Kidney epithelial cell (primary cell): ENCODE measurements at places on chromosomes 11 and 22.
A peak's percentile ranks its signal among the peaks of the same experiment; 100 is the strongest.

DNA sequence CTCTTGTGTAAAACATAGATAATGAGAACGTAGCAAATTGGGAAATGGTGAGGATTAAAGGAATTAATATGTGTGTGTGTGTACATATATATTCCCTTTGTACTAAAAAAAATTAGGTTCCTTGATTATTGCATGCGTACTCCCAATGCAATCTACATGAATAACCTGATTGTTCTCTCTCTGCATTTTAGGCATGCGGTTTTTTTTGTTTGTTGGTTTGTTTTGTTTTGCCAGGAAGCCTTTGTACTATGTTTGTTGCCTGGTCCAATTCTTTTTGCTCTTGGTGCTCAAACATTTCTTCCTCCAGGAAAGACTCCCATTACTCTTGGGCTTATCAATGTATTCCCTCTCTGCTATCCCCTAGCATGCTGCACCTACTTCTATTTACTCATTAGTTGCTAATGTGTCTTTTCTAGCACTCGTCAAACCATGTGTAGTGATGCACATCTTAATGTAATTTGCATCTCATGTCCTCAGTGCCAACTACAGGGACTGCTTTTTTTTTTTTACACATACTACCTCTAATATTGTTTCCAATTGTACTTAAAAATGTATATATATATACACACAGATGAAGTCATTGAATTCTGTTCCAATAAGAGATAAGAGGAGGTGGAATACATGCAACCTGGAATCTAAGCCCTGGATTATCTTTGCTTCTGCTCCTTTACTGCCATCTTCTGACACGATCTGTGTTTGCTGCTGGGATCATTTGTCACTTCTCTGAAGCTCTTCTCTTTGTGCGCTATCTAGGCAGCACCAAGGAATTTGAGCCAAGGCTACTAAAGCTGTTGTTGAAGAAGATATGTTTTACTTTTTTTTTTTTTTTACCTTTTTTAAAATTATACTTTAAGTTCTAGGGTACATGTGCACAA, 197.2 kb upstream of the ANO3 start:
- DNase-seq: no peak

DNA sequence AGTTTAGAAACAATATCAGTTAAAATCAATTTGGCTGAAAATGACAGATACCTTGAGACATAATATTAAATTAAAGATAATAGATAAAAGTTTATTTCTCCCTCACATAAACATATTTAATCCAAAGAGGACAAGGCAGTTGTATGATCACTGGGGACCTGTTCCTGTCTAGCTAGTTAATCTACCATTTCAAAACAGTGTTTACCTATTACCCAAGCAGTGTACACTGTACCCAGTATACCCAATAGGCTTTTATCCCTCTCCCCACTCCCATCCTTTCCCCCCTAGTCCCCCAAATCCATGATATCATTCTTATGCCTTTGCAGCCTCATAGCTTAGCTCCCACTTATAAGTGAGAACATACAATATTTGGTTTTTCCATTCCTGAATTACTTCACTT, 229.7 kb upstream of the LARGE1 start:
- no peak for DNase-seq

DNA sequence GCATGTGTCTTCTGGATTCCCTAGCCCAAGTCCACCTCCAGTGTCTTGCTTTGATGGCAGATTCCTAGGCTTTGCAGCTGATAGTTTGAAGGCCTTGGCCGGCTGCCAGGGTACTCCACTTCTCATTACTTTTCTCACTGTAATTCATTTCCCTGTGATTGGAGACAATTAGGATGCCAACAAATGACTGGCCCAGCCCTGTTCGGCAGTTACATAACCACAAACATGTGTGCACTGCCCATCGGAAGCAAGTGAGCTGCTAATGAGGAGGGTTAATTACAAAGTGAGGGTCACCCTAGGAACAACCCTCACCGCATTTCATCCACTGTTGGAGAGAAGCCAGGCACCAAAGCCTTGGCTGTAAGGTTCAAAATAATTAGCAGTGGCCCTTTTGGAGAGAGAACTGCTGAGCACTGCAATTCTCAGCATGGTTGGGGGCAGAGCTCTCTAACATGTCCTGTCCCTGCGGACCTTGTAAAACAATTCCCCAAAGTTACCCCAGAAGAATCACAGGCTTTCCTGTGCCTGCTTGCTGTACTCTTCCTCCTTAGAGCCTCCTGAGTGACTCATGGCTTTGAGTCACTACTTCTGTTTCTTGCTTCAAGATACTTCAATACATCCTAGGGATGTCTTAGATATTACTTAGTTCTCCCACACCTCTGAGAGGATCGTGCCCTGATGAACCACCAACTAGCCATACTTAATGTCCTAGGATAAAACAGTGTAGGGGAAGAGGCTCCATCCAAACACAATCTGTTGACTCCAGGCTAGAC, 109.7 kb upstream of the GALNT18 start:
- DNase-seq: peak; percentile 37

DNA sequence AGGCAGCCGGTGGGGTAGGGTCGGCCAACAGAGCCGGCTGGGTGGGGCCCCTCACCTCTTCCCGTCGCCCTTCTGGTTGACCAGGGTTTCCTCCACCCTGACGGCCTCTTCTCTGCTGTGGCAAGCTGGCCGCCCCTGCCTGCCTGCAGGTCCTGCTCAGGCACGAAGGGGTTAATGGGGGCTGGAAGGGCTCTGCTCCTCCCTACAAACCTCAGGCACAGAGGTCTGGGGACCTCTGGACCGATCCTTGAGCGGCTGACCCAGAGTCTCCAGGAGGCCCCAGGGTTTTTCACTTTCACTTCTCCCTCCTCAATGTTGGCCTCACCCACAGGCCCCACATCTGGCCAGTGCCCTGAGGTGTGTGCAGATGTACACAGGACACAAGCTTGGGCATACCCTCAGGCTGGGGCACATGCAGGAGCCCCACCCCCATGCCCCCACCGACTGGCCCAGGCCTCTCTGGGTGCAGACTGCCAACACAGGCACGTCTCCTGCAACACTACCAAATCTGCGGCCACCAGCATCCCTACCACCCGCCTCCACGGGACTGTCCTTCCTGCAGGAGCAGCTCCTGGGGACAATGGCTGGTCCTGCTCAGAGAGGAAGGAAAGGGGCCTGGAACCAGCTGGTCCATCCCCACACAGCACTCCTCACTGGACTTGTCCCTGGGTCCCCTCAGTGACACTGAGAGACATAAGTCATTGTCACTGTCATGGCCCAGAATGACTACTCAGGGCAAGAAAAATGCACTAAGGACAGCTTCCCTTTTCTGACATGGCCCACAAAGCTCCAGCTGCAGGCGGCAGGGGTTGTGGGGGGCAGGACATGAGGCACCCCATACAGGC, 3.2 kb upstream of the TBX1 start:
- DNase-seq: no peak

GRCh38 chr22:44045145-44045544, 21.0 kb downstream of the PARVB start:
- DNase-seq: no peak

DNA sequence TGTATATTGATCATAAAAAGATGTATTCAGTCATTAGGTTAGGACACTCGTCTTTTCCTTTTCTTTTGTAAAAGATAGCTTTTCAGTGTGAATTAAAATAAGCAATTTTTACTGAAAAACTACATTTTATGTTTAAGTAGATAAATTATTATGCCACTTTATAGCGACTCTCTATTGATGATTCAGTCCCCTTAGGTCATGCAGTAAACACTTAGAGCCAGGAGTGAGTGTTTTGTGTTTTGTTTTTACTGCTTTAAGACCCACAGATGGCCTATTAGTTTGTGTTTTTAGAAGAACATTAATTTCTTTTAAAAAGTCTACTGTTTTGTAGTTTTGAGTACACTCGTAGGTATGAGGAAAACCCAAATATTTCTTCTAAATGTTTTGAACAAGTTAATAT, 86.6 kb downstream of the YAP1 start:
- no peak for DNase-seq

DNA sequence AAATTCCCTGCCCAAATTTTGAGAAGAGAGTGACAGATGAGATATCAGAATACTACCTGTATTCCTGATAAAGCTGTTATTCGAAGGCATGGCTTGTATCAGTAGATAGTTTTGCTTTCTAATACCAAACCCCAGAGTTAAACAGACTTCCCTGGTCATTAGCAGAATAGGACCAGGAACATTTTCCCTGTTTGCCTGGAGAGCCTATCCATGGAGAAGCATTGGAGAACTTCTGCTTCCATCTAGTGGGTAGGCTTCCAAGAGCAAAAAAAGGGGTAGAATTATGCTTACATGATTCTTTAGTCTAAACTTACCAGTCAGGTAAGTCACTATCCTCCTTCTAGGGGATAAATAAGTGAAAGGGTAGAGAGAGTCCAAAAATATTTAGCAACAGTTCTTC, 14.2 kb downstream of the PDE3B start:
- DNase-seq: no peak

- DNase-seq: no peak
These were observed 334.9 kb downstream of the OPCML start for GRCh38 chr11:133197425-133197824.

DNA sequence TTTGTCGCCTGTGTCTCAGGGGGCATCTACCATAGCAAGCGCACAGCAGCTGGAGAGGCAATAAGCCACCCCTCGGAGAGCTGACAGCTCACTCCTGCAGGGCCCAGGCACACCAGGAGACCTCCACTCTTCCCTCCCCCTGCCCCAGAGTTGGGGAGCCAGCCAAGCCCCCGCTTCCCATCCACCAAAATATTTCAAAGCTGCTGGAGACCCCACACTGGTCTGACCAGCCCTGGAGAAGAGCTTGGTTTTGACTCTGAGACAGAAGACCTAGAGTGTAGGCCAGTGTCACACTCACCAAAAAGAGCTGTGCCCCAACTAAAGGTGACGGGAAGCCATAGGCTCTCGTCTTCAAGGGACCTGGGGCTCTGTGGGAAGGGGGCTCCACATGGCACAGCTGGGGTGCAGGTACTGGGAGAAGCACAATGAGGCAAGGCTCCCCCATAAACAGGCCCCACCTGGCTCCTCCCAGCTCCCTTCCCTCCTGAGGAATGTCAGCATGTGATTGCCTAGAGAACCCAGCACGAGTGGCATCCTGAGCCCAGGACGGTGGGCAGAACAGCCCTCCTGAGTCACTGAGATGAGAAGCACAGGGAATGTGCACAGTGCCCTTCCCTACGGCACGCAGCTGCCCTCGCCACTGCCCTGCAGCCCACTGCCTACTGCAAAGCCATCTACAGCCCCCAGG, 5.8 kb upstream of the GNAZ start:
- no peak for DNase-seq

DNA sequence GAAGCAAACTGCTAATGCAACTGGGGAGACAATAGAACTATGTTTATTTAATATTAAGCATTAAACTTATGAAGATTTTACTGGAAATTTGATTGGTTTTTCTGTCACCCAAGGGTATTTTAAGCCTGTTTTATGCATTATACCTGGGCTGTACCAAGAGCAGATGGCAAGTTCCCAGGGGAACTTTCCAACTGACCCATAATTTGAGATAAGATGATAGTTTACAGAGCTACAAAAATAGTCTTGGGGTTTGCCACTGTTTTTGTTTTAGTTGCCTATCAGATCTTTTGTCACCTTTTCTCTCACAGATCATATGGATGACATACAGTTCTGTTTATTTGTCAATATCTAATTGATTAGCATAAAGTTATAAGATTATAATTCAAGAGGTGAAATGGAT, 43.9 kb downstream of the PDE3B start:
- DNase-seq: no peak

DNA sequence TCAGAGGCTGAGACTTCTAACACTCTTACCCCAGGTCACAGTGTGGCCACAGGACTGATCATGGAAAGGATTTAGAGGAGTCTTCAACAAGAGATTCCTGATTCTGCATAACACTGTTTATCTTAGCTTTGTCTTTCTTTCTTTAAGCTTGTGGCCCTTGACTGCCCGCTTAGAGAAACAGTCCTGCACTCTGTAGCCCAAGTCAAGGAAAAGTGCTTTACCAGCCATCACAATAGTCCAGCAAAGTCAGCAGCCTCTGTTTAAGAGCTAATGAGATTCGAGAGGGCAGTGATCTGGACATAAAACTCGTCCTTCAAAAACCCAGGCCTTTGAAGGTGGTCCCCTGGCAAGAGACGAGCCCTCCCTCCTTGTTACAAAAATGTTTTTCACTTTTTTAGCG, 30.0 kb downstream of the PRDM10 start:
- DNase-seq: no peak

- no peak for DNase-seq
These were observed 303.5 kb downstream of the TBC1D22A start for GRCh38 chr22:47065756-47066615.

GRCh38 chr11:62133328-62134065, 9.7 kb downstream of the INCENP start:
- no peak for DNase-seq

DNA sequence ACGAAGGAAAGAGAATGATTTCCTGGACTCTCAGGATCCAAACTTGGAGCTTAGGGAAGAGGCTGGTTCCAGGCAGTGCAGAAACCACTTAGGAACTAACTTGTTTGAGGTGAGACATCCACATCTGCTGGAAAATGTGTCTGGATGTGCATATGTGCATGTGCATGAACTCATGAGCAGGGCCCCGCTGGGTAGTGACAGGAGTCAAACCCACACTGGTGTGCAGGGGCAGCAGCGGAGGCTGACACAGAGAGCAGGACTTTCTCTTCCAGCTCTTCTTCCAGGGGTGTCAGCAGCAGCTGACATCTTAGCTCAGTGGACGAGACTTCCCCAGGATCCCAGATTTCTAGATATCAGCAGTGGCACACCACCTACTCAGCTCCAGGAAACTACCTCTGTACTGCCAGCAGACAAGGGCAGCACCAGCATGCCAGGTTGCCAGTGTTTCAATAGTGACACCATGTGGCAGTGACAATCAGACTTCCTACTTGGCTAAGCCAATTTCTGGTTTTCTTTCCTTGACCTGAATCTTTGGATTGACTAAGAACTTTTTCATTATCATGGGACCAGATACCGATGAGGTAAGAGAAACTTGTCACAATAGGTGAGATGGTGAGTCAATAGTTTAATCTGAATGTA, 227.5 kb upstream of the ZC3H12C start:
- no peak for DNase-seq

- no peak for DNase-seq
These were observed 436.9 kb downstream of the GUCY1A2 start for GRCh38 chr11:106581399-106581798.

DNA sequence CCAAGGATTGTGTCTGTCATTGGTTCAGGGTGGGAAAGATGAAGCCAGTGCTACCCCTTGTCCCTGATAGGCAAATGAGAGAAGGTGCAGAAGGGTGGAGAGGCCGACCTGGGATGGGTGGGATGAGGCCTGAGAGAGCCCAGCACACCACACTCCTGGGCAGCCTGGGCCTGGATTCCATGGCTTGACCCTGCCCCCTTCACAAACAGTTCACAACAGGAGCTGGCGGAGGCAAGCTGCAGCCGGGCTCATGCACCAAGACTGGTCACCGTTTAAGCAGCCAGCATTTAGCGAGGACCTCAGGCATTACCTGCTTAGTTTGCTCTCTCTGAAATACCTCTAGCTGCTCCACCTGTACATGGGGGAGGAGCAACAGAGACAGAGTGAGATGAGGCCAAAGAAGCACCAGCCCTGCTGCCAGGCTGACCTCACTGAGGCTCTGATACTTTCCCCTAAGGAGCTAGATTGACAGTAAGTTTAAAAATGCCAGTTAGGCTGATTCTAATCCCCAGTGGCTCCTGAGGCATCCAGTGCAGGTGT, 13.5 kb downstream of the IL18BP start:
- no peak for DNase-seq

GRCh38 chr11:25218036-25218435, 721.2 kb downstream of the LUZP2 start:
- no peak for DNase-seq

- no peak for DNase-seq
These were observed 20.7 kb upstream of the B3GAT1 start for GRCh38 chr11:134432776-134433175.

GRCh38 chr11:23856654-23857053, 640.2 kb upstream of the LUZP2 start:
- DNase-seq: no peak
